ENCODE measurements at places on chromosomes 3 and 15.

DNA sequence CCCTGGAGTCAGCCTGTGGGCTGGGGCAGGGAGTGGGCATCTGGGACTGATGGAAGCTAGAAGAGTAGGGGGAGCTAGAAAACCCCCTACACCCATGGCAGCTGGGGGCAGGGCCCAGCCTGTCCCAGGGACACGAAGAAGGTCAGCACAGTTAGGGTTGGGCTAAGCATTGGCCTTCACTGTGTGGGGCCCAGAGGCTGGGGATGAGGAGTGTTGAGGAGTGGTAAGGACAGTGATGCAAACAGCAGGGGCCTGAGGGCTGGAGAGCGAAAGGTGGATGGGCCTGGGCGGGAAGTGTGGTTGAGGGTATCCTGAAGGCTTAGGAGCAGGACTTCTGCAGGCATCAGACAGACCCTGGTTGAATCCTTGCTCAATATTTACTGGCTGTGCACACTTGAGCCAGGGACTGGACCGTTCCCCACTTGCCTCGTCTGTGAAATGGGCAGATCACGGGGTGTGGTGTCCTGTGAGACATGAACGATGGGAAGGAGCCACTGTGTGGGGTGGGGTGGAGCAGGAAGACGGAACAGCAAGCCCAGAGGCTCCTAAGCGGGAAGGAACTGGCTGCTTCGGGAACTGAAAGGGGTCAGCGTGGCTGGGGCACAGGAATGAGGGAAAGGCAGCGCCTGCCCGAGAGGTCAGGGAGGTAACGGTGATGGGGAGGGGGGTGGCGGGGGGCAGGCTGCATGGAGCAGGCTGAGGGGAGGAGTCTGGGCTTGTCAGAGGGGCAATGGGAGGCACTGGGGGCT lies 7.3 kb downstream of the PRKCD start:
- no peak for DNase-seq

- no peak for DNase-seq
Measured at GRCh38 chr3:27880969-27881892, 159.1 kb upstream of the EOMES start.

DNA sequence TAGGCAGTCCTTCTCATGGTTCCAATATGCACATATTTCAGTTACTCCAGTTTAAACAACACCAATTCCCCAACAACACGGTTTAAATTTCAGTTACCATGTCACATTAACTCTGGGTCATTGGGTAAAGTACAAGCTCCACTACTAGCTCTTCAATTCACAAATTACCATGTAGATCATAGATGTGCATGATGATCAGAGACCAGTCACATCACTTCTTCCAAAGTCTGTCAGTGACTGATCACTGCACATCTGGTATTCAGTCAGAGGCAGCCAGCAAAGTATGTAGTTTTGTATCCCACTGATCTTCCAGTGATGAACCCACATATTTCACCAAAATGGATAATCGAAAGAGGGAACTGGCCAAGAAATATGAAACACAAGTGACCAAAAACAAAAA lies 978.4 kb upstream of the CFAP20DC start:
- DNase-seq, result no peak

DNA sequence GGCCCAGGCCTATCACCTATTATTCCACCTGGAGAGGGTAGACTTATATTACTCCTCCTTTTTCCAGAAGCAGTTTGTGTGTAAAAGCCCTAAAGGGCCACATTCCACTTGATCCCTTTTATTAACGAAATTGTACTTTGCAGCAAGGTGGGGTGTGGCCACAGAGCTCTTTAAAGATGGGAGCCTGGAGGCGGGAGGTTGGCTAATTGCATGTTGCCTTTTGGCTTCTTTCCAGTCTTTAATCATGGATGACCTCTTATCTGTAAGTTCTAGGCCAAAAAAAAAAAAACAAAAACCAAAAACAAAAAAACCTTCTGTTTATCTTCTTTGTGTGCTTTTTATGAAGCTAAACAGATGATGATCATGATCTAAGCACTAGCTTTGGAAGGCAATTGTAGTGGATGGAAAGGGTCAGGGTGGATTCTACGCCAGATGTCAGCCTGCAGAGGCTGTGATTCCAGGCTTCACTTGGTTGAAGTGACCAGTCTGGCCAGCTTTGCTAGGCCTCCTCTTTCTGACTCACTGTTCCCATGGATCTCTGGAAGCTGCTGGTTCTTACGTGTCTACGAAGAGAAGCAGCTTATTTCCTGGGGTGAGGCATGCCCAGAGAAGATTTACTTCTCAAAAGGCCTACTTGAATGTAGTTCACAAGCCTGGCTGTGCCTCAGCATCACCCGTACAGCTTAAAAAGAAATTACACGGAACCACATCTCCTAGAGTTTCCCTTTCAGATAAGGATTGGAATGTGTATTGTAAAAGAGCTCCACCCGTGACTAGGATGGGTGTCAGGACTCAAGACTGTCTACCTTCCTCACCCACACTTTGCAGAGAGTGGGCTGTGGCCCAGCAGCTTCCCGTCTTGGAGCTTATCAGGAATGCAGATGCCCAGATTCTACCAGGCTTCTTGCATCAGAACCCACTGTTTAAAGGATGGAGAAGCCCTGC lies 330.9 kb upstream of the C2CD4B start:
- no peak for DNase-seq

- DNase-seq, result no peak
Measured at GRCh38 chr3:156460206-156460611, 94.7 kb downstream of the SSR3 start.

DNA sequence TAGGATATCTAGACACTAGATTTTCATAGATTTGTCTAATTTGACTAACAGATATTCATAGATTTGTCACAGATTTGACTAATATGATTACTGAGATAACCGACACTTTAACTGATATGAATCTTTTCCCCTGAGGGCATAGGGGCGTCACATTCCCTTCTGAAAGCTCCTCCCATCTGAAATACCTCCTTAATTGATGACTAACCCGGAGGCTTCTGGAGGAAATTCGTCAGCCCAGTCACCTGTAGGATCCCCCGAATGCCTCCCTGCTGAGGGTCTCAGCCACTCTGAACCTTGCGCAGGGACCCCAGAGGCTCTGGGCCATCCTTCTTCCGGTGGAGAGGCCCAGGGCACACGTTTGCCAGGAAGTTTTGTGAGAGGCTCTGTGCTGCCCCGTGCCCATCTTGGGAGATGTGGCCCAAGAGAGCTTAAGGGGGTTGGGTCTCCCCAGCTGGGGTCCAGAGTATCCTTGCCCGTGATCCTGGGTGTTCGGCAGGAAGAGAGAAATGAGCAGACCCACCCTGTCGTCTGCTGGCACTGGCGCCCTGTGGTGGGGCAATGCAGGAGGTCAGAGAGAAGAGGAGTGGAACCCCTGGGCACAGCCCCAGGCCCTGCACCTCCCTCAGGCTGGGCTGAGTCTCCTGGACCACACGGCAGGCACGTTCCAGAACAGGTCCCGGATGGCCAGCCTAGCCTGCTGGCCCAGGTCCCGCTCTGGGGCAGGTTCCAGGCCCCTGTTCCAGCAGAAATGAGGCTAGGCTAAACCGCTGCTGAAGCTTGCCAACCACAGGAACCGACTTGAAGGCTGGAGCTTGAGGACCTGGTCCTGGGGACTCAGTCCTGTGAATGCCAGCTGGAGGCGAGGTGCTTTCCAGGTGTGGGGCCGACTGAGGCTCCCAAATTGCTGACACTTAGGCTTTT lies 1.7 kb downstream of the PLA2G4D start:
- no peak for DNase-seq

DNA sequence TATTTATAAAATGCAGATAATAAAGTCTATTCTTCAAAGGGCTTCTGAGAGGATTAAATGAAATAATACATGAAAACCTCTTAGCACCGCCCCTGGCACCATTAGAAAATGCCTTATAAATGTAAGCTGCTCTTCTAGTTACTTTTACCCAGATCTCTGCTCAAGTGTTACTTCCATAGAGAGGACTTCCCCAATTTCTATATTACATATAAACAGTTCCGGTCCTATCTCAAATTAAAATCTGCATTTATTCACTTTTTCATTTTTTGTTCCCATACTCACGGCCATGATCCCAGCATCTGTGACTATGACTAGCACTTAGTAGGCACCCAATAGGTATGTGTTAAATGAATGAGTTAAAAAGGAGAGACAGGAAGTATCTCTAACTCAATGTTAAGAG lies 890.9 kb upstream of the CFAP20DC start:
- DNase-seq, result no peak

GRCh38 chr3:123719862-123720453 lies 135.1 kb upstream of the HACD2 start:
- no peak for DNase-seq

GRCh38 chr3:163773136-163773535 lies 1305.2 kb downstream of the SI start:
- DNase-seq, result no peak

- DNase-seq, result no peak
Measured at GRCh38 chr3:69646287-69647067, 92.8 kb upstream of the MITF start.

GRCh38 chr3:117305681-117306080 lies 596.1 kb downstream of the TUSC7 start:
- no peak for DNase-seq

GRCh38 chr3:66302288-66302687 lies 81.5 kb downstream of the SLC25A26 start:
- no peak for DNase-seq

- DNase-seq, result no peak
Measured at GRCh38 chr3:37725842-37726241, 135.8 kb upstream of the CTDSPL start.

DNA sequence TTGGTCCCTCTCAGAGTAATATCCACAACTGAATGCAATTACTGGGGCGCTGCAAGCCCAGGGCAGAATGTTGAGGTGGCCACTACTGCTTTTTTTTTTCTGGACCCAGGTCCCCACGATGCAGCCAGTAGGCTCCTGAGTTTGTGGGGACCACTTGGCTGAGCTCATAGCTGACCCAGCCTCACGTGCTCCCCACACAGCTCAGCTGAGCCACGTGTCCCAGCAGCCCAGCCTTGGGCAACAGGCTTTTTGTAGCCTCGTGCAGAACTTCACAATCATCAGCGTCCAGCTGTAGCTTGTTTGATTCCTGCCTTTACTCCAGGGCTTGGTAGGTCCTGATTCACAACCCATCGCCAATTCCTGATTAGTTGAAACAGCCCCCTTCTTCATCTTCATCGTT lies 117.3 kb downstream of the ETFA start:
- no peak for DNase-seq

- DNase-seq, result no peak
Measured at GRCh38 chr3:100400419-100400779, 490 bp downstream of the TOMM70 start.

GRCh38 chr15:65690778-65691177 lies 69.0 kb downstream of the SLC24A1 start:
- DNase-seq, result no peak

- no peak for DNase-seq
Measured at GRCh38 chr15:81337713-81338157, 13.8 kb upstream of the STARD5 start.

GRCh38 chr3:11566916-11567315 lies 76.8 kb downstream of the VGLL4 start:
- DNase-seq, result no peak

GRCh38 chr15:35750051-35750450 lies 204.1 kb upstream of the DPH6 start:
- DNase-seq, result no peak

- no peak for DNase-seq
Measured at GRCh38 chr3:13642597-13642996, 93.7 kb downstream of the FBLN2 start.

DNA sequence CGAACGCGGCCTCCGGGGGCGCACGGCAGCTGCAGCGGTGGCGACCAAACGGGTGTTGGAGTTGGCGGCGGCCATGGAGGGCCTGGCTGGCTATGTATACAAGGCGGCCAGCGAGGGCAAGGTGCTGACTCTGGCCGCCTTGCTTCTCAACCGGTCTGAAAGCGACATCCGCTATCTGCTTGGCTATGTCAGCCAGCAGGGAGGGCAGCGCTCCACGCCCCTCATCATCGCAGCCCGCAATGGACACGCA lies 725 bp downstream of the FEM1B start:
- no peak for DNase-seq

GRCh38 chr3:132290833-132291232 lies 26.4 kb upstream of the ACP3 start:
- no peak for DNase-seq

- DNase-seq, result no peak
Measured at GRCh38 chr3:197500812-197501211, 55.0 kb downstream of the BDH1 start.

DNA sequence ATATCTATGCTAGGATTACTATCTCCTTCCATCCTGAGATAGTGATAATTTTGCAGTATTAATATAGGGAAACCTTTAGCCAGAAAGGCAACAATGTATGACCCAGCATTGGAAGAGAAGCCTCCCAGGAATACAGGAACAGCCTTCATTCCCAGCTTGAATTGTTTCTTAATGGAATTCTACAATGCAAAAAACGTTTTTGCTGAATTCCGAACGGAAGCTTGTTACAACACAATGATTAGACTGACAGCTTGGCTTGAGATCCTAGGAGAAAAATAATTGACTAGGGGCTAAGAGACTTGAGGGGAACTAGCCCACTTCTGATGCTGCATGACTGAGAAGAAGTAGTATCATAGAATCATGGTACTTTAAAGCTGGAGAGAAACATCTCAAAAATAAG lies 140.2 kb downstream of the RSL24D1 start:
- DNase-seq, result no peak

DNA sequence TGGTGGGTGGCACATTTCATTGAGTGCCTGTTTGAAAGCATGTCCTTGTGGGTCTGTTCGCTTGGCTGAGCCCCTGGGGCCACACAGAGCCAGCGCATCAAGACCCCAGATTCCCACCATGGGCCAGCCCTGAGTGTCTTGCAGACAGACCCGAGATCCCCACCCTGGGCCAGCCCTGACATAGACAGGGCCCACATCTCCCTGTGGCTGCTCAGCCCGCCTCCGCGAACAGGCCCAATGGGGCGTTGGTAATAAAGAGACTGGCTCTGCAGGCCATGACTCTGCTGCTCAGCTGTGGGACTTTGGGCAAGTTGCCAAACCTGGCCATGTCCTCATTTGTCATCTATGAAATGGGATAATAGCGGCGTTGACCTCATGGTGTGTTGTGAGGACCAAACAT lies 22.6 kb downstream of the FAH start:
- DNase-seq, result no peak

- no peak for DNase-seq
Measured at GRCh38 chr3:102038477-102039142, 189.3 kb downstream of the NFKBIZ start.
